Temporal lobe (tissue), 4 donors: ENCODE measurements at places on chromosomes 7 and 10. TPM values are rescaled to one million over a fixed set of nuclear protein-coding genes. Genes with fewer than 3 reads are reported as not detected.

The C10orf71 gene
- not detected for total RNA-seq

The AKR1D1 gene
- total RNA-seq, result not detected

The CD36 gene
- total RNA-seq, result 6.6 TPM

The LEP gene
- not detected for total RNA-seq

The AGAP5 gene
- total RNA-seq, result 4.2 TPM

The GPR37 gene
- 20.9 TPM for total RNA-seq

The GHRHR gene
- total RNA-seq, result 2.2 TPM

The FEZF1 gene
- total RNA-seq, result 0.25 TPM

The ITPRID1 gene
- total RNA-seq, result 1.5 TPM

The NAT16 gene
- total RNA-seq, result 2.2 TPM

The GRM3 gene
- total RNA-seq, result 86.5 TPM

The GATA3 gene
- total RNA-seq, result under 0.01 TPM

The UNC5B gene
- 4.2 TPM for total RNA-seq

The ATRNL1 gene
- total RNA-seq, result 353 TPM

The PAPOLB gene
- total RNA-seq, result 0.74 TPM

The FGFR2 gene
- 46.7 TPM for total RNA-seq

The FBXO24 gene
- total RNA-seq, result not detected
